ENCODE measurements at places on chromosomes 16 and 17.

DNA sequence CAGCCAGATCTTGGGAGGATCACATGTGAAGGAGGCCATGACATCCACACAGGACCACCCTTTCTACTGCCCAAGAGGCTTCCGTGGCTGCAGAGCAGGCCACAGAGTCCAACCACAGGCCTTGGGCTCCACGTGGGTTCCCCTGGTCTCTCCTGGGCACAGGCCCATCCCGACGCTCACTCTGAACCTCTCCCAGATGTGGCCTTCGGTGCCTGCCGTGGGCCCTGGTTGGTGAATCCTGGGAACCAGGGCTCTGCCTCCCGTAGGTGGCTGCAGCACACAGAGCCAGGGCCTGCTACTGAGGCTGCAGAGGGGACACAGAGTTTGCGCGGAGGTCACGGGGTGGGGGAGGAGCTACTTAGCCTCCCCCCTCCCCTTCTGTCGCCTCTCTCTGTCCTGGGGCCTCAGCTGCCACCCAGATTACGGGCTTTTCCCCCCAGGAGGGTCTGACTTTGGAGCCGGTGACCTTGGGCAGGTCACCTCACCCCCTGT lies 55.3 kb downstream of the ZFPM1 start:
- no peak for DNase-seq

- DNase-seq = no peak
Observed at GRCh38 chr17:71247441-71248015, 873.3 kb upstream of the SOX9 start.

DNA sequence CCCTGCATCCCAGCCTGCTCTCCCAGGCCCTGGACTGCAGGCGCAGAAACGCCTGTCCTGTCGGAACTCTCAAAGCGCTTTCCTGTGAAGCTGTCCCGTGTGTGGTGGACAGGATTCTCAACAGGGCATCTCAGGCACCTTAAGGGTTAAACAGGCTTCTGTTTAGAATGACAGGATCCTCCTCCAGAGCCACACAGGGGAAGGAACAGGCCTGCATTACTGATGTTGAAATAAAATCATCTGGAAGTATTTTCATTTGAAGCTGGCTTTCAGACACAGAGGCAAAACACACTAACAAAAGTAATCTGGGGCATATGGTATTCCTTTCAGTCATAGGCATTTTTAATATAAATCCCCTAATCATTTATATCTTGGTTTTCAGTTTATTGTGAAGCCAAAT lies 7.4 kb downstream of the HS3ST3A1 start:
- no peak for DNase-seq

GRCh38 chr17:9646546-9646885 lies 1.2 kb downstream of the USP43 start:
- DNase-seq = no peak

- DNase-seq = no peak
Observed at GRCh38 chr16:61595605-61596004, 440.6 kb downstream of the CDH8 start.

DNA sequence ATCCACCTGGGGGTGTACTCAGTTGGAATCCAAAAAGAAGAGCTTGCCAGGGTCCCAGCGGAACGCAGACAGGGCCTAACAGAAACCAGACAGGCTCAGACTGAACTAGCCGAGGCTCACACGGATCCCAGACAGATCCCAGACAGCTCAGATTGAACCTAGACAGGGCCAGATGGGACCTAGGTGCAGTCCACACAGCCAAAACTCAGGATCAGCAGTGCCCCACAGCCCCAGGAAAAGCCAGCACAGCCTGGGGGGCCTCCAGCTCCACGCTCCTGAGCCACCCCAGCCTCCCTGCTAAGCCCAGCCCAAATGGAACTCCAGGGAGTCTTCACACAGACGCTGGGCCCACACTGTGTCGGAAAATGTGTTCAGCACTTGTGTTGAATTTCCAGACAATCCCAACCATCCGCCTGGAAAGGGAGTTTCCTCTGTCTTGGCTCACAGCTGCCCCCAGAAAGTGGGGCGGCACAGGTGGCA lies 7.5 kb downstream of the STX1B start:
- DNase-seq = no peak

GRCh38 chr17:8122924-8123694 lies 797 bp downstream of the HES7 start:
- DNase-seq = peak; percentile 27

- no peak for DNase-seq
Observed at GRCh38 chr16:24974859-24975258, 40.3 kb downstream of the ARHGAP17 start.

DNA sequence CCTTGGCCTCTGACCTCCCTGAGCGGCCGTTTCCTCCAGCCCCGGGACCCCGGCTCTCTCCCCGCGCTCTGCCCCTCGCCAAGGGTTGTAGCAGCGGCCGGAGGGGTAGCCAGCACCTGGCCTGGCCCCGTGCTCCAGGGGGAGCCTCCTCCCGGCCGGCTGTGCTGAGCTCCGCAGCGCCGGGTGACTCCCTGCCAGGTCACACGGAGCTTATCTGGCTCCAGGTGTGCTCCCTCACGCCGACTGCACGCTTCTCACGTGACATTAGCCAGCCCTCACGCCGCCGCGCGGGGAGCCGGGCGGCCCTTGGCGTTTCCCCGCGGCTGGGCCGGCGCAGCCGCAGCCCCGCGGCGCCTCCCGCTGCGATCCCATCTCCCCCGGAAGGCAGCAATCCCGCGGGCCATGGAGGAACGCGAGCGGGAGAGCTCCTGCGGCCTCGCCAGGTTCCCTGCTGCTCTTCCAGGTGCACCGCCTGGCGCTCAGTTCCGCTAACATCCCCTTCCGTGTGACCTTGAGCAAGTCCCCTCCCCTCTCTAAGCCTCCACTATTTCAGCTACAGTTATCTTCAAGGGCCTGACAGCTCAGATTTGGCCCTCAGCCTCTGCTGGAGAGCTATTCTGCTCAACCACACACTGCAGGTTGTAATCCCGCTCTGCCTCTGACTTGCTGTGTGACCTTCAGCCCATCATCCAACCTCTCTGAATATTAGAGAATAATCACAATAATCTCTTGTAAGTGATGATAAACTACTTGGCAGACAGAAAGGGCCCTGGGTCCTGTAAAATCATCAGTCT lies 3.4 kb downstream of the MYO18A start:
- peak; percentile 59 for DNase-seq

GRCh38 chr16:11248133-11248532 lies 7.9 kb downstream of the SOCS1 start:
- no peak for DNase-seq

DNA sequence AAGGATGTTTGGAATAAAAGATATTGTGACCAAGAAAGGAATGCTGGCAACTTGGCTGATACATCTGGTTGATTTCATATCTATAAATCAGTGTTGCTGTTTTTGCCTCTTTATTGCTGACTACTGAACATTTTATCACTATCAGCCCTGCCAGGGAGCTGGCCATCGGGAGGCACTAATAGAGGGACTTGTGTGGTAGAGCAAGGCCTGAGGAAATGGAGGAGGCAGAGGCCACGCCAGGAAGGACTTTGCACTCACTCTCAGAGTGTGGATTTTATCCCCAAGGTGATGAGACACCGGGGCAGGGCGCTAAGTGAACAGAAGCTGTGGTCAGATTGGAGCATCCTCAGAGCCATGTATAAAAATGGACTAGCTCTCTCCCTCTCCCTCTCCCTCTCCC lies 9.3 kb upstream of the CYB561 start:
- DNase-seq = no peak

GRCh38 chr16:88170528-88170991 lies 212.2 kb upstream of the ZNF469 start:
- DNase-seq = no peak

GRCh38 chr16:56241596-56241995 lies 50.3 kb downstream of the GNAO1 start:
- no peak for DNase-seq

DNA sequence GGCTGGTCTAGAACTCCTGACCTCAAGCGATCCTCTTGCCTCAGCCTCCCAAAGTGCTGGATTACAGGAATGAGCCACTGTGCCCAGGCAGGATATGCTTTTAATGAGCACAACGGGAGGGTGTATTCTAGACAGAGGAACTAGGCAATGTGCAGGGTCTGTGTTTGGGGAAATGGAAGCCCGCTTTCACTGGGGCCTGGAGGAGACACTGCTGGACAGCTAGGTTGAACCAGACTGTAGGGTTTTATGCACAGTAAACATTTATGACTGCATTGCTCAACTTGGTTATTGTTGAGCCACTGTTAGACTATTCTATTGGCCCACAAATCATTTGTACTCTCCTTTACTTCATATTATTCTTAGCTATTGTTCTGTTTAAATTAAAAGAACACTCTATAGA lies 10.2 kb upstream of the SIAH1 start:
- DNase-seq = no peak

DNA sequence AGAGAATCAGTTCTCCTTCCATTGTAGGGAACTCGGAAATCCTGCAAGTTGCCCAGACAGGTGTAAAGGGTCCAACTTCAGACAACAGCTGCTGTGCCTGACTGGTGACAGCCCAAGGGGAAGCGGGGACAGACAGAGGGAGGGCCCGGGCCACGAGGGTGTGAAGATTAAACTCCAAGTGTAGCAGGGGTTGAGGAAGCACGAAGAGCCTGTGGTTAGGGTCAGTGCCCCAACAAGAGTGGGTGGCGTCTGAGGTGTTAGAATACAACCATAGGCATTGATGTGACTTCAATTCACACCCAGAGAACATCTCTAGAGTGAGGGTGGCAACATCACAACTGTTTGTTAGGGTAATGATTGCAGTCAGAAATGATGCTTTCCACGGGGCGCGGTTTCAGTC lies 39.1 kb downstream of the ASPA start:
- DNase-seq = no peak

DNA sequence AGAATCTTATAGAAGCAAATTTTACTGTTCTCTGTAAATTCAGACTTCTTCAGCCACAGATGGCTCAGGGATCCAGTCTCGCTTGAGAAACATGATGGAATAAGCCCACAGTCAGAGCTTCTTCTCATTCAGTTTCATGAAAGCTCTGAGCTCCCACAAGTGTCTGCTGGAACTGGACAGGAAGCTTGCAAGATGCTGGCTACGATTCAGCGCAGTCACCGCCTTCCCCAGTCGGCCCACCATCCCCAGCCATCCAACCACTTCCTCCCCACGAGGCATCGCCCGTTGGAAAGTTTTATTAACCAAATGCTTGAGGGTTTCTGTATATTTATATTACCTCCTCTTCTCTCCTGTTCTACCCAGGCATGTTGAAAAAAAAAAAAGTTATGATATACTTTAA lies 171.7 kb downstream of the ZFHX3 start:
- no peak for DNase-seq

DNA sequence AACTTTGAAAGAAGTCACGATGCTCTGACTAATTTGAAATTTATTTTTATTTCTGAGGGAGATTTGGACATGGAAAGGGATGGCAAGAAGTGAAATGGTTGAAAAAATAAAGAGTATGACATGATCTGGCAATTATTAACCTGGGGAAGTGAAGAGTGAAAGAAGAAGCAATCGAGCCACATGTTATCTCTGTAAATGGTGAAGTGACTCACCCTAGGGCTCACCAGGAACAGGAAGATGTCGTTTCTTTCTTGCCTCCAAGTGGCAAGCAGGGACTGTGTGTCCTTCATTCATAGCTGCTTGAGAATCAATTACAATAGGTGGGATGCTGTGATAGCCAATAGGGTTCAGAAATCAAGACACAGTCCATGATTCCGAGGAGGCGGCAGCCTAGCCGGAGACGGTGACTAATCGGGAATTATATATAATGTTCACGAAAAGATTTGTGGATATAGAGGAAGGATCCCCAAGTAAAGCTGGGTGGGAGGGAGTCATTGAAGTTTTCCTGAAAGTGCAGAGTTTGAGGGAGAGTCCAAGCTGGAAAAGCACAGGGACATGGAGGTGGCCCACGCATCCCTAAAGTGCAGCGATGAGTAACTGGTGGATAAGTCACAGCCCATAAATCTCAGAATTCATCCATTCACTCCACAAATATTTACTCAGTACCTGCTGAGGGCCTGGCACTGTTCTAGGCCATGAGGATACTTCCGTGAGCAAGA lies 18.2 kb upstream of the KRT20 start:
- no peak for DNase-seq

DNA sequence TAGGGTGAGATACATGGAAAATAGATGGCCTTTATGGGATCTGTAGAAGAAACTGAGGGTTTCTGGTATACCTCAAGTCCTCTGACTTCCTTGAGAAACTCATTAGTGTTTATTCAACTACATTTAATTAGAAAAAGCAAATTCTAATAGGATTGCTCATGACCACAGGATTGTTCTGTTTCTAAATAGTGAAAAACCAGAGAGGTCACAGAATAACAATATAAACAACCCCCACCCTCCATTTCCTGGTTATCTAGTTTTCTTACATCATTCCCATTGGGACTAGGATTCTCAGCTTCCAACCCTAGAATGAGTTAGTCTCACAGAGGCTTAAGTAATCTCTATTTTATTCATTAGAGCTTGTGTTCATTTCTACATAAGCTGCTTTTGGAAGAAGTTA lies 30.0 kb downstream of the SF3B3 start:
- no peak for DNase-seq

DNA sequence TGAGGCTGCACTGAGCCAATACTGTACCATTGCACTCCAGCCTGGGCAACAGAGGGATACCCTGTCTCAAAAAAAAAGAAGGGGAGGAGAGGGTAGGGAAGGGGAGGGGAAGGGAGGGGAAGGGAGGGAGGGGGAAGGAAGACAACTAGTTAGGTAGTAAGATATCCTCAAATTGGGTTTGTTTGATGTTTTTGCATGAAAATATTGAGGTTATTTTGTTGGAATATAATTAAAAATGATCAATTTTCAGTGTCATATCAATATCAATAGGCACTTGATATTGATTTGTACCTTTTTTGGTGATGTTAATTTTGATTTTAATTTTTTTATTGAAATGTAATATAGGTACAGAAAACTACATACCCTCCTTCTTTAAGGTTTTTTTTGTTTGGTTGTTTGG lies 16.6 kb upstream of the PDP2 start:
- DNase-seq = no peak

DNA sequence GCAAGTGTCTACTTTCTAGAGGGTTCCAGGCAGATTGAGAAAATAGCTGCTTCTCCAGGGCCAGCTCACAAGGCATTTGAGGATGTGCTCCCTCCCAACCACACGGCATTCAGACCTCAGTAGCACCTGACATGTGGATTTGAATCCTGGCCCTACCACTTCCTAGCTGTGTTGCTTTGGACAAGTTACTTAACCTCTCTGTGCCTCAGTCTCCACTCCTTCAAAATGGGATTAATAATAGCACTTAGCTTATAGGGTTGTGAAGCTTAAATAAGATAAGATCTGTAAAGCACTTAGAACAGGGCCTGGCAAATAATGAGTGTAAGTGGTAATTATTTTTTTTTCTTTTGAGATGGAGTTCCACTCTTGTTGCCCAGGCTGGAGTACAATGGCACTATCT lies 21.0 kb upstream of the NOMO2 start:
- DNase-seq = no peak
